ENCODE measurements at places on chromosomes 4 and X.

DNA sequence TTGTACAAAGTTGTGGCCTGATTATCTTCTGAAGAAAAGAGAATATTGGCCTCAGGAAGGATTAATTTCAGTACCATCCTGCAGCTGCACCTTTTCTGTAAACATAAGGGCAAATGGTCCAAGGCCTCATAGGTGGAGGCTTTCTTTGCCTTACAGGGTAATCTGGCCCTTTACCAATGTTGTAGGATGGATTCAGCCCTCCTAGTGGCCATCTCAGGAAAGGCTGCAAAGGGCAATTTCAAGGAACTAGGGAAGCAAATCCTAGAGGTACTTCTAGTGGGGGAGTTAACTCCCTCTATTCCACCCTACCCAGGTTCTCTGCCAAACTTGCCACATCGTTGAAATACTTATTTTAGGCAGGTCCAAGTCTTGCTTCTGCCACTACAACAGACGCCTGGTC is 57.6 kb downstream of the UGT2B11 start:
- no peak for DNase-seq

- no peak for DNase-seq
These were observed 12.8 kb upstream of the BOD1L1 start for GRCh38 chr4:13640149-13640940.

DNA sequence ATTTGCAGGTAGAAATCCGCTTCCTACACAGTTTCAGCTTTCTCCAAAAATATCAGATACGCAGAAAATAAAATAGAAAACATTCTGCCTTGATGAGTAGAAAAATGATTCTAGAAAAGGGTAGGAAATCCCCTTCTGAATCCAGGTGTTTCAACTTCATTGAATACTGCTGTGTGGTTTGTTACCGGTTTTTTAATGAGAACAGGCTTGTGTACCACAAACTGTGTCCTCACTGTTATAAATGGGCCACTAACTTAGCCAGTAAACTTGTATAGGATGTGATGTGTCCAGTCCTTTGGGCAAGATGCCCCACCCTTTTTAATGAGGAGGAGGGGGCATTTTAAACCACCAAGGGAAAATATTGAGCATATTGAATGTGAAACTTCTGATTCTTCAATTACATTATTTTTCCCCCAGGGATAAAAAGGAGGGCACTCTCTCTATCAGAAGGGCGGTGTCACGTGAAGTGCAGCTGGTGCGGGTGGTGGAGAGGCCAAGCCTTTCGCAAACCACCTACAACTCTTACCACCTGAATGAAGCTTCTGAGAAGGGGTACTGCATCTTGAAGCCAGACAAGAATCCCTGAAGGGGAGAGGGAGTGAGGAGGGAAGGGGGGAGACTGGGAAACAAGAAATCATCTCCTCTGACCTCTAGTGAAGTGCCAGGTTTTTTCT is 4.5 kb downstream of the CXXC4 start:
- peak; percentile 6 for DNase-seq

DNA sequence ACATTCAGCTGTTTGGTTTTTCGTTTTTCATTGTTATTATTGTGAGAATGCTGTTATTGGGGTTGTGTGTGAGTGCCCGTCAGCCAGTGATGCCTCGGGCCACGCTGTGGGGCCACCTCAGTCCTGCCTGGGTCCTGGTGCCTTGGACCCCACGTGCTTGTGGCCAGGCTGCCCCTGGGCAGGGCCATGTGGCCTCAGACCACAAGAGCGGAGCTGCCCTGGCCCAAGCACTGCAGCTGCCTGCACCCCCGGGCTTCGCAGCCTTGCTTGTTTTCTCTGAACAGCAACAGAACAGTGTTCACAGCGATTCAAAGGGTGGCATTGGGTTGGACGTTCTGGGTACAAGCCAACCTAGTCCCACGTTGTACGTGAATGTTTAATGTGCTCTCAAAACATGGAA is 56.9 kb downstream of the CPLX1 start:
- no peak for DNase-seq

- no peak for DNase-seq
These were observed 55.5 kb upstream of the FAM120C start for GRCh38 chrX:54238588-54238987.
